ENCODE measurements at places on chromosomes 13 and 19.

DNA sequence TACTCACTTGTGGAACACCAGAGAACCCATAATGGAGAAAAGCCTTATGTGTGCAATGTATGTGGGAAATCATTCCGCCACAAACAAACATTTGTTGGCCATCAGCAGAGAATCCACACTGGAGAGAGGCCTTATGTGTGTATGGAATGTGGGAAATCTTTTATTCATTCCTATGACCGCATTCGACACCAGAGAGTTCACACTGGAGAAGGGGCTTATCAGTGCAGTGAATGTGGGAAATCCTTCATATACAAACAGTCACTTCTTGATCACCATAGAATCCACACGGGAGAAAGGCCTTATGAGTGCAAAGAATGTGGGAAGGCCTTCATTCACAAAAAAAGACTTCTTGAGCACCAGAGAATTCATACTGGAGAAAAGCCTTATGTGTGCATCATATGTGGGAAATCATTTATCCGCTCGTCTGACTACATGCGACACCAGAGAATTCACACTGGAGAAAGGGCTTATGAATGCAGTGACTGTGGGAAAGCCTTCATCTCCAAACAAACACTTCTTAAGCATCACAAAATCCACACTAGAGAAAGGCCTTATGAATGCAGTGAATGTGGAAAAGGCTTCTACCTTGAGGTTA lies 10.9 kb downstream of the ZNF549 start:
- no peak for DNase-seq

DNA sequence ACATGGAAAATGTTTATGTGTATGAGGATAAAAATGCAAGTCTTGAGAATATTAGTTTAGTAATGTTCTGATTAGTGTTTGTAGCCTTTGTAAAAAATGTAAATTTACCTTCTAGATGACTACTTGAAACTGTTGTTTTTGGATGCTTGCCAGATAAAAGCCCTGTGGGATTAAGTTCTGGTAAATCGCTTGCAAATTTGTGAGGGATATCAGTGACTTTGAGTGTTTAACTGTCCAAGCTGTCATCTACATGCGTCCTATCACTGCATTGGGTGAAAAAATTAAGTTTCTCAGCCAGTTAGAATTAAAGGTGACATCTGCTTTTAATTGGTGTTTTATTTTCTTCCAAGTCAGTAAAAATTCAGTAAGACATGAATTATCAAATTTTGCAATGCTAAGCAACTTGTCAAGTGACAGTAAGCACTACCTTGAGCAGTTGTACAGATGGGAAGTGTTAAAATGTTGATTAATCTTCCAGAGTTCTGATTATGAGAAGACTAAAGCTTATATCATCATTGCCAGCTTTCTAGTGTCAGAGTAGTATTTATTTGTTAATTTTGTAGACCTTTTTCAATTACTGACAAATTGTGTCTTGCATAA lies 88.0 kb downstream of the PCCA start:
- DNase-seq: no peak

DNA sequence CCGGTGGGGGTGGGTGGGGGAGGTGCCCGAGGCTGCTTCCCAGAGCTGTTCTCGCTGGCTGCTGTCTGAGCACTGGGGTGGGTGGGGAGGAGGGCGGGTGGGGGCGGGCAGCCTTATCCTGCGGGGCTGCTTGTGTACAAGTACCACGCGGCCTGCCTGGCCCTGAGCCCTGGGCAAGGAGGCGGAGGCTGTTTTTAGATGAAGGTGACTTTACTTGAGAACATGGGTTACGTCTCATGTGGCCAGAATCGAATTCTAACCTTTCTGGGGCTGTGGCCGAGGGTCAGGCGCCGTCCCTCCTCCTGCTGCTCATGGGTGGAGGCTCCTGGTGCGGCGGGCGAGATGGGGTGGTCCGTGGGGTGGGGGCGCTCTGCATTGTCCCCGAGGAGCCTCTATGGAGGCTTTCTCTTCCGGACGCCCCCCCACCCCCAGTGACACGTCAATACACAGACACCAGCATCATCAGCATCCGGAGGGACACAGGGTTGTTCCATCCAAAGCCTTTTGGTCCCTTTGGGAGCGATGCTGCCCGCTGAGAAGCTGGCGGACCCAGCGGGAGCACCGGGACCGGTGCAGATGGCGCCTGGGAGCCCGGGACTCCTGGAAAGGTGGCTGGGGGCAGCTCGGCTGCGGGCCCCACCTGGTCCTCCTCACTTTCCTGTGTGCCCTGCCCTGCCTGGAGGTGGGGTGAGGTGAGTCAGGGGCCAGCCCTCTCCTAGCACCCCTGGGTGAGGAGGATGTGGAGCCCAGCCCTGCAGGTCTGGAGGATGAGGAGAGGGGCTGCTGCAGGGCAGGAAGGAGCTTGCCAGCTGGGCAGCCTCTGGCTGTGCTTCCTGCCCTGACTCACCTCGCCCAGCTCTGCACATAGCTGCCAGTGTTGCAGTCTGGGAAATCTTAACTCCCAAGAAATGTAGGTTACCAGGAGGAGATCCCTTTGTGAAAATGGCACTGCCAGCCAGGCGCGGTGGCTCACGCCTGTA lies 3.4 kb downstream of the BSG start:
- no peak for DNase-seq

- no peak for DNase-seq
Observed at GRCh38 chr13:31697290-31697689, 42.0 kb upstream of the RXFP2 start.

- no peak for DNase-seq
Observed at GRCh38 chr19:52741951-52742485, 7.2 kb upstream of the ZNF611 start.

DNA sequence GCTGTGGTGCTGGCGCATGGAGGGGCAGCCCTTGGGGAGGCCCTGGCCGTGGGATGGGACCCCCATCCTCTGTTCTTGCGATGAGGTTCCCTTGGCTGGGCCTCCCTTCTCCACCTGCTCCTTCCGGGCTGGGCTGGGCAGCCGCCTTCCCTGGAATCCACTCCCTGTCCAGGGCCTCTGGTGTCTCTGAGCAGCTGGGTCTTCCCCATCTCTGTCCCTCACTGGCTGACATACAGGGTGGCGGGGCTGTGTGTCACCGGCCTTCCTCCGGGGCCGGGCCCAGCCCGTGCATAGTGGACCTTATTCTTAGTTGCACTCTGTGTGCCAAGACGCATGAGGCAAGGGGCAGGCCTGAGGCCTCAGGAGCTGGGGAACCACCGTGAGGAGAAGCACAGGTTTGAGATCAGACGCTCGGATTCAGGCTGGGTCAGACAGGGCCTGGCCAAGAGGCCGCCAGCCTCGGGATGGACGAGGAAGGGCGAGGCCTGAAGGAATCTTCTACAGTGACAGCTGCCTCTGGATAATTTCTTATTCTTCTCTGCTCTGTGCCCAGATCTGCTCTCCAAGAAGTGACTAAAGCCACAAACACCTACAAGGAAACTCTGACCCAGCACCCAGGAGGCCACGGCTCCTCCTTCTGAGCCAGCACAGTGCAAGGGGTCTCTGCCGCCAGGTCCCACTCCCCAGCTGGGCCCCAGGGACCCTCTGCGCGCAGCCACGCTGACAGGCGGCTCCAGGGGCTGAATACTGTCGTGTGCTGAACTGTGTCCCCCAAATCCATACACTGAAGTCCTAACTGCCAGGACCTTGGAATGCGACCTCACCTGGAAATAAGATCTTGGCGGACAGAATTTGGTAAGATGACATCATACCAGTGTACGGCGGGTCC lies 11.0 kb downstream of the SGTA start:
- DNase-seq: no peak

All from colonic mucosa (tissue), 4 donors.